ENCODE measurements at places on chromosomes 2 and 18. TPM values are rescaled to one million over a fixed set of nuclear protein-coding genes. Genes with fewer than 3 reads are reported as not detected.

DSC1 gene
- not detected for polyA plus RNA-seq

CREG2 gene
- not detected for polyA plus RNA-seq

SLC38A11 gene
- 0.52 TPM for polyA plus RNA-seq

GRCh38 chr2:41934329-41934958, 113.4 kb upstream of the PKDCC start:
- DNase-seq = peak; percentile 26

DNA sequence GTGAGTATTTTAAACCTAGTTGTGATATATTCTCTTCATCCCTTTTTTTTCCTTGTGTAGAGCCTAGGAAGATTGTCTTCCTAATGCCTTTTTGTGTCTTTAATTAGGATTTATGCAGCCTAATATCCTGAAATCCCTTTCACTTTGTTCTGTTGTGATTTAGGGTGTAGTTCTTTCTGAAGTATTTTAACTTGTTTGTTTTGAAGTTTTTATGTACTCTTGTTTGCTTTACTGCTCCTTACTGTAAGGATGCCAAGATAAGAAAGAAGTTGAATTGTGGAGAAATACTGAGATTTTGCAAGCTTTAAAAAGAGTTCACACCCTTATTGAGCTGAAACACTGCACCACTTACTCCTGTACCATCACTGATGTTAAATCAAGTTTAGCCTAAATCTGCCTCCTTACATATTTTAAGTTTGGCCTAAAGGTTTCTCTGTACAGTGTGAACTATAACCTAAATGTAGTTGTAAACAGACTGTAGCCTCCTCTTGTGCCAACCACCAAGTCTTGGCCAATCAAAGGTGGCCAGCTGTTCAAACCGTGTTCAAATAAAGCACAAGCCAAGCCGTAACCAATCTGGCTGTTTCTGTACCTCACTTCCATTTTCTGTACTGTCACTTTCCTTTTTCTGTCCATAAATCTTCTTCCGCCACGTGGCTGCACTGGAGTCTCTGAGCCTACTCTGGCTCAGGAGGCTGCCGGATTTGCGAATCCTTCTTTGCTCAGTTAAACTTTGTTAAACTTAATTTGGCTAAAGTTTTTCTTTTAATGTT, 17.7 kb upstream of the ACOXL start:
- DNase-seq = no peak

DNA sequence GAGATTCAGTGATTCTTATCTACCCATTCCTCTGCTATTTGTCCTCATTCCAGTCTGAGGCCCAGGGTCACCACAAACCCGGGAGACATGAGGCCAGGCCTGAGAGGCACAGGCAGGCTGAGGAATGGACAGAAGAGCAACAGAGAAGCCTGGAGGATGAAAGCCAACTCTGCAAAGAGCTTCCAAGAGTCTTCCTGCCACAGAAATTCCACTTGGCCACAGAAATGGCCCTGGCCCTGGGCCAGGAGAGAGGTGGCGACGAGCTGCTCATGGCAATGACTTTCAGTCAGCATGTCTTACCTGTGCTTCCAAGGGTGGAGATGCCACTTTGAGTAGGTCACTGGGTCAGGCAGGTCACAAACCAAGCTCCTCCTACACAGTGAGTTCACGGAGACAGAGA, 155.3 kb upstream of the PKDCC start:
- no peak for DNase-seq

DNA sequence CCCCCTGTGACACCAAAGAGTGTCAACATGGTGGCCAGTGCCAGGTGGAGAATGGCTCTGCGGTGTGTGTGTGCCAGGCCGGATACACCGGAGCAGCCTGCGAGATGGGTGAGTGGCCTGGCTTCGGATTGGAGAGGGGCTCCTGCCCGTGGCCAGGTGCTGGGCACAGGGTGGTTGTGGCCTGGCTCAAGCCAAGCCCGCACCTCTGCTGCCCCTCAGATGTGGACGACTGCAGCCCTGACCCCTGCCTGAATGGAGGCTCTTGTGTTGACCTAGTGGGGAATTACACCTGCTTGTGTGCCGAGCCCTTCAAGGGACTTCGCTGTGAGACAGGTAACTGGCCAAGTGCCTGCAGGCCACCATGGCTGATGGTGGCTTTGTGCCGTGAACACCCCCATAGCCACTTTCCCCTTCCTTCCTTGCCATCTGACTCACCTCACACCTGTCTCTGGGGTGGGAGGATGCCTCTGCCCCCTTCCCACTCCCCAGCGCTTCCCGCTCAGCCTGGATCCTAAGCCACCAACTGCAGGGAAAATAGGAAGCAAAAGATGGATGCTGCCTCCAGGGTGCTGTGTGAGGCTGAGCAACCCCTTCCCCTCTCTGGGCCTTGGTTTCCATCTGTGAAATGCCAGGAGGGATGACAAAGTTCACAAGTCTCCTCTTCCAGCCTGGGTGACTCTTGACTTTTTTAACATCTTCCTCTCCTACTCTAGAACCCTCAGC, 41.8 kb downstream of the SNED1 start:
- DNase-seq = no peak
